Naive thymus-derived CD8-positive, alpha-beta T cell (primary cell): ENCODE measurements at places on chromosomes 16 and 17. TPM values are rescaled to one million over a fixed set of nuclear protein-coding genes. Genes with fewer than 3 reads are reported as not detected.

Gene UQCRC2
- total RNA-seq = 193 TPM

Gene QRICH2
- 8.3 TPM for total RNA-seq

DNA sequence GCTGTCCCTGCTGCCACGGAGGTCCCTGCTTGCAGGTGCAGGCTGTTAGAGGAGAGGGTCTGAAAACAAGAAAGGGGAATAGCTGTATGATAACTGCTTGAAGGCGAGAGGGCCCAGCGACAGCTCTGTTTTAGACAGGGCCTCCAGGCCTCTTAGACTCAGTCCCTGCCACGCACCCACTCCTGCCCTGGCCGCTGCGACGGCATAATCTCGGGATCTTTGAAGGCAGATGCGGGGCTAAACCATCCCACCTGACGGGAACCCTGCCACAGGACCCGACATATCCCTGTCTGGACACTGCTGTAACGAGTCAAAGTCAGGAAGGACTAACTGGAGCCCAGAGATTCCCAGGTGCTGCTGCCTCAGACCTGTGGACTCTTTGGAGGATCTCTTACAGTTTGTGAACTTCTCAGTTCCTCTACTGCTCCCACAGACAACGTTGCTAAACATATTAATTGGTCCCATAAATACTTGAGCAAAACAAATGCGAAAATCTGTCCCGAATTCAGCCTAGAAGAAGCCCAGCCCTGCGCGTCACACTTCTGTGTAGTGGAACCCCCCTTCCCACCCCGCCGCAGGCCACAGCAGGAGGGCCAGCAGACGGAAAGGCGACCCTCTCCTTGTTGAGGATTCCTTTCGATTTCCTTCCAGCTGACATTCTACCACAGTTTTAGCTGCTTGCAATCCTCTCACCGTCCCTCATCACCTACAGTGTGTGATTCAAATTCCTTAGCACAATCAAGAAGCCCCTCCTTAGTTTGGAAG is 998 bp upstream of the TMEM11 start:
- DNase-seq = no peak

Gene TVP23B
- 39.5 TPM for total RNA-seq

GRCh38 chr17:40433551-40434415 is 9.5 kb upstream of the IGFBP4 start:
- no peak for DNase-seq

- DNase-seq = no peak
These were observed 174.1 kb downstream of the WSCD1 start for GRCh38 chr17:6244253-6244652.

Gene EXOSC6
- 38.7 TPM for total RNA-seq

- DNase-seq = no peak
These were observed 336.6 kb downstream of the WWOX start for GRCh38 chr16:78436023-78436422.

Gene TNFAIP1
- 20.6 TPM for total RNA-seq

DNA sequence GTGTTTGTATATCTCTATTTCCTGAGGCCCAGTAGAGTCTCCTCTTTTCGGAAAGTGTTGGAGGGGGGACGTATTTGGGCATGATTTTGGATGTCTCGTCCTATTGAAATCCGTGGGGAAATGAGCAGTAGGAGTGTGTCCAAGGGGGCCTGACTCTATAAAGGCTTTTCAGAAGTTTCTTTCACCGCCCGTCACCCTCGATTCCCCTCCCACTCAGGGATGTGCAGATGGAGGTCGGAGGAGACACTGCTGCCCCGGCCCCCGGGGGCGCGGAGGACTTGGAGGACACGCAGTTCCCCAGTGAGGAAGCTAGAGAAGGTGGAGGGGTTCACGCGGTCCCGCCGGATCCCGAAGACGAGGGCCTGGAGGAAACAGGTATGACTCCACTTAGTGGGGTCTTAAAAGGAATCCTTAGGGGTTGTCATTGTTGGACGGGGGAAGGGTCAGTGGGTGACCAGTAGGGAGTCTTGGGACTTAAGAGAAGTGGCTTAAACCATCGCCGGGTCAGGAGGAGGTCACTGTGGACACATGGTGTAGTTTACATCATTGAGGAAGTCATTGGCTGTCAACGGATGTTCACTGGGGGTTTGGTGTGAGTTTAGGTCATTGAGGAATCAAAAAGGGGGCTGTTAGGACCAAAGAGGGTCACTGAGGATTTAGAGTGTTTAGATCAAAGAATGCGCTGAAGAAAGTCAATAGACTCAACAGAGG is 424 bp downstream of the MON1B start:
- no peak for DNase-seq

DNA sequence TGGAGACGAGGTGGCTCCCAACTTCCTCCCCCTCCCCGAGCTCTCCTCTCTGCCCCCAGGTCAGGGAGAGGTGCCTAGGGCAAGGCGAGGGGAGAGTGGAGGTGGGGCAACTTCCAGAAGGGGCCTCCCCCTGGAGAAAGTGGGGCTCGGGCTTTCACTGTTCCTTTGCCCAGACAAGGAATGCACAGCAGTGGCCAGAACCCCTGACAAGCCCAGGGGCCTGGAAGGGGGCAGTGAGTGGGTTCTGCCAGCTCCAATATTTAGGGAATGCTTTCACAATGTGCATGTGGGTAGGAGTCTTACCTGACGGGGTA is 11.7 kb upstream of the SP2 start:
- no peak for DNase-seq

GRCh38 chr16:117379-118365 is 20.8 kb downstream of the NPRL3 start:
- peak; percentile 71 for DNase-seq

DNA sequence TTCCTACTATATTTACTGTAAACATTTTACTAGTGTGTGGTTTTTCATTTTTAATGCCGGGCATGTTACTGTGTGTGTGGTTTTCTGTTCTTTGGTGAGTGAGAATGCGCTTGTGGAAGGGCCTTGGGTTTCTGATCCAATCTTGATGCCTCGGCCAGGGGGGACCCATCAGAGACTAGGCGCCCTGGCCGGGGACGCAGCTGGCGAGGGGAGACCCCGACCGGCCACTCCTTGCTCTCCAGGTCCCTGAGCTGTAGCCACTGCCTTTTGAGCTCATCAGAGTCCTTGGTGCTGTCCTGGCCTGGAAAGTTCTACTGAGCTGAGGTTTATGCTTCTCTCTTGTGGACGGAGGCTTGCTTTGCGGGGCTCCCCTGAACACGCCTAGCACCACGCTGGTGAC is 37.5 kb downstream of the KIAA0513 start:
- DNase-seq = no peak

DNA sequence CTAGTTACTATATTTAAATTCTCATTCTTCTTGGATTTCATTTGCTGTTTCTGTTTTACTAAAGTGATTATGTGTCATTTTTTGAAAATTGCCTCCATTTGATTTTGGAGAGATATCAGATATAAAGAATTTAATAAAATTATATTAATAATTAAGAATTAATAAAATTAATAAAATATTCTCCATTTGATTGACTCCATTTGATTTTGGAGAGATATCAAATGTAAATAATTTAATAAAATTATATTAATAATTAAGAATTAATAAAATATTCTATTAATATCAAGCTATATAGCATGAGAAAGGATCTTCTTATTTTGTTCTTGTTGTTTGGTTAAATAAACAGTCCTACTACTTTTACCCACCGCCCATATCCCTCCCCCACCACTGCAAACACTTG is 23.0 kb downstream of the STXBP4 start:
- no peak for DNase-seq

Gene HOXB4
- 2.3 TPM for total RNA-seq

DNA sequence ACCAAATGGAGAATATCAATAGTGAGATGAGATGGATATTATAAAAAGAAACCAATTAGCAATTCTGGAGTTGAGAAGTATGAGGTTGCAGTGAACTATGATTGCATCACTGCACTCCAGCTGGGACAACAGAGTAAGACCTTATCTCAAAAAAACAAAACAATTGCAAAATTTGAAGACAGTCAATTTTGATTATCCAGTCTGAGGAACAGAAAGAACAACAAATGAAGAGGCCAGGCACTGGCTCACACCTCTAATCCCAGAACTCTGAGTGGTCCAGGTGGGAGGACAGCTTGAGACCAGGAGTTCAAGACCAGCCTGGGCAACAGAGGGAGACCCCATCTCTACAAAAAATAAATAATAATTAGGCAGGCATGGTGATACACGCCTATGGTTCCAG is 35.0 kb downstream of the USP32 start:
- no peak for DNase-seq

- DNase-seq = no peak
These were observed 10.1 kb upstream of the STX1B start for GRCh38 chr16:31020536-31020935.

GRCh38 chr17:42472709-42473521 is 14.2 kb downstream of the ATP6V0A1 start:
- no peak for DNase-seq

- DNase-seq = no peak
These were observed 317.2 kb upstream of the ZFHX3 start for GRCh38 chr16:73365016-73365551.

DNA sequence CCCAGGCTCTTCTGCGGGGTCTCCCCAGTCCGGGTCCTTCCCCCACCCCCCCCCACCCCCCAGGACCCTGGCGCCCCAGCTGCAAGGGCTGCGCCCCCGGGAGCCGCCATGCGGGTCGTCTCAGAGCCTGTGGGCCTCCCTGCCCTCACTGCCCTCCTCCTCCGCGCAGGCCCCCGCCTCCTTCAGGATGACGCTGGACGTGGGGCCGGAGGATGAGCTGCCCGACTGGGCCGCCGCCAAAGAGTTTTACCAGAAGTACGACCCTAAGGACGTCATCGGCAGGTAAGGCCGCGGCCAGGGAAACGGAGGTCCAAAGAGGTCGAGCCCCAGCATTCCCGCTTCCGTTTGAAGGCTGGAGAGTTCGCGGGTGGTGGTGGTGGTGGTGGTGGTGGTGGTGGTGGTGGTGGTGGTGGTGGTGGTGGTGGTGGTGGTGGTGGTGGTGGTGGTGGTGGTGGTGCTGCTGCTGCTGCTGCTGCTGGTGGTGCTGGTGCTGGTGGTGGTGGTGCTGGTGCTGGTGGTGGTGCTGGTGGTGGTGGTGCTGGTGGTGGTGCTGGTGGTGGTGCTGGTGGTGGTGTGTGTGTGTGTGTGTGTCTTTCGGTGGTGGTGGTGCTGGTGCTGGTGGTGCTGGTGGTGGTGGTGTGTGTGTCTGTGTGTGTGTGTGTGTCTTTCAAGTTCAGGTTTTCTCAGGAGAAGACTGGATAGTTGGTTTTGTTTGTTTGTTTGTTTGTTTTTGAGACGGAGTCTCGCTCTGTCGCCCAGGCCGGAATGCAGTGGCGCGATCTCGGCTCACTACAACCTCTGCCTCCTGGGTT is 615 bp downstream of the PHKG2 start:
- no peak for DNase-seq

- no peak for DNase-seq
These were observed 19.1 kb downstream of the CAPNS2 start for GRCh38 chr16:55585631-55586030.

Gene C16orf82
- not detected for total RNA-seq

Gene ADPRM
- 76.7 TPM for total RNA-seq

Gene EFTUD2
- total RNA-seq = 101 TPM

GRCh38 chr16:4870138-4870671 is 22.9 kb downstream of the UBN1 start:
- peak; percentile 53 for DNase-seq

DNA sequence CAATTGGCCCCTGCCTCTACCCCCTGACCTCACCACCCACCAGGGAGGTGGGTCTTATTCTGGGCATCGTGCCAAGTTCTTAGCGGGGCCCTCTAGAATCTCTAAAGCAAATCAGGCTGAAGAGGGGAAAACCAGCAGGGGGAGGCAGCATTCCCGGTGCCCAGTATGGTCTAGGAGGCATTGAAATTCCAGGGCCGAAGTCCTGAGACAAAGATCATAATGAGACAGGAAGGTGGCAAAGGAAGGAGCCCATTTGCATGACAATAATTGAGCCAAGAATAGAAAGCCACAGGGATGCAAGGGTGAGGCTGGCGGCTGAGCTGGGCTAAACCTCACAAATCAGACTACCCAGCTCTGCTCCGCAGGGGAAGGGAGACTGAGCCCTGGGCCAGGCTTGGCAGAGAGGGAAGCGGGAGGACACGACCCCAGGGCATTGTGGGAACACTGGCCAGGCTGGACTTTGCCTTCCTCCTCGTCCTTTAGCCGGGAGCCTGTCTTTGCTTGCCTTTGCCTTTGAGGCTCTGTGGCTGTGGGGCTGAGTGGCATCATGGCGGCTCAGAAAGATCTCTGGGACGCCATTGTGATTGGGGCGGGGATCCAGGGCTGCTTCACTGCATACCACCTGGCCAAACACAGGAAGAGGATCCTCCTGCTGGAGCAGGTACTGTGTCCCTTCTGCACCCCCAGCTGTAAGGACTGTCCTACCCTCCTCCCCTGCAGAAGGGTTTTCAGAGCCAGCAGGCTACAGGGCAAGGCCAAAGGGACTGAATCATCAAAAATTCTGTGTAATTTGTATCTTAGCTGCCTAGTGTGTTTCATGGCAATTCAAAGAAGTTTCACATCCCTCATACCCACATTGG is at the start of gene PIPOX:
PIPOX (plus strand) TSS at position 463 of the 860 bp plus-strand sequence; CDS start at position 548, 85 bp downstream.
- no peak for DNase-seq

GRCh38 chr17:31393749-31394146 is 2.3 kb downstream of the RAB11FIP4 start:
- no peak for DNase-seq

DNA sequence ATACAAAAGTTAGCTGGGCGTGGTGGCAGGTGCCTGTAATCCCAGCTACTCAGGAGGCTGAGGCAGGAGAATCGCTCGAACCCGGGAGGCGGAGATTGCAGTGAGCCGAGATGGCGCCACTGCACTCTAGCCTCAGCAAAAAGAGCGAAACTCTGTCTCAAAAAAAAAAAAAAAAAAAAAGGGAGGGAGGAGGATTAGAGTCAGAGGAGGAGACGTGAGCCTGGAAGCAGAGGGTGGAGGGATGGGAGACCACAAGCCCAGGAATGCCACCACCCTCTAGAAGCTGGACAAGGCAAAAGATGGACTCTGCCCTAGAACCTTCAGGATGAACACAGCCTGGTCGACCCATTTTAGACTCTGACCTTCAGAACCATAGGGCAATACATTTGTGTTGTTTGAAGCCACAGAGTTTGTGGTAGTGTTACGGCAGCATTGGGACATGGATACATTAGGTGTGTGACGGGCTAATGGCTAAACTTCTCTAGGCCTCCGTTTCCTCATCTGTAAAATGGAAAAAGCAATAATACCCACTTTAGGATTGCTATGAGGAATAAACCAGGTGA is 2.1 kb upstream of the SMIM22 start:
- DNase-seq = no peak

DNA sequence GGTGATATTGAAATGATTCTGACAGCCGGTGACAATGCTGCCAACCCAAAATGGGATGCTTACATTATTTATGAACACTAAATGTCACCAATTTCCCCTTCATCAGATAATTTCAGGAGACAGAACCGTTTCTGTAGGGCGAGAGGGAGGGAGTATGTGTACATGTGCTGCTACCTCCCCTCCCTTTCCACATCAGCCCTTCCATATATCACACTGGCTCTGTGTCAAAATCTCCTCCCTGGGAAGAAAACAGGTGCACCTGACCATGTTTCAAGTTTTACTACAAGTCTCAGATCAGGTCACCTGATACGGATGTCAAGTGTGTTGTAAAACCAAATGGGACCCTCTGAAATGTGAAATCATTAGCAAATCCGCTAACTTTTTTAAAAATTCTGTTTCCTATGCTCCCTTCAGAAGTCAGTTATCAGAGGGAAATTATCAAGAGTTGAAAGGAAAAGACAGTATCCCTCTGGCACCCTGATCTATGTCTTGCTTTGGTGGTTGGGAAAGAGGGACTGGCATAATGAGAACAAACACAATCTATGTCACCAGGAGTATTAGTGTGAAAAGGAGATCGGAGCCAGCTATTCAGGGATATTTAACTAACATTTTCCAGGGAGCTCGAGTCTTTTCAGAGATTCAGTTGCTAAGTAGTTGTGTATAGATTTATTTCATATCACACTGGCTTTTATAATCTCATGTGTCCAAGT is 1002.3 kb upstream of the CDH8 start:
- no peak for DNase-seq
